Epithelial cell of proximal tubule (primary cell): ENCODE measurements at places on chromosomes 6 and 20. TPM values are rescaled to one million over a fixed set of nuclear protein-coding genes. Genes with fewer than 3 reads are reported as not detected.
A peak's percentile ranks its signal among the peaks of the same experiment; 100 is the strongest.

DNA sequence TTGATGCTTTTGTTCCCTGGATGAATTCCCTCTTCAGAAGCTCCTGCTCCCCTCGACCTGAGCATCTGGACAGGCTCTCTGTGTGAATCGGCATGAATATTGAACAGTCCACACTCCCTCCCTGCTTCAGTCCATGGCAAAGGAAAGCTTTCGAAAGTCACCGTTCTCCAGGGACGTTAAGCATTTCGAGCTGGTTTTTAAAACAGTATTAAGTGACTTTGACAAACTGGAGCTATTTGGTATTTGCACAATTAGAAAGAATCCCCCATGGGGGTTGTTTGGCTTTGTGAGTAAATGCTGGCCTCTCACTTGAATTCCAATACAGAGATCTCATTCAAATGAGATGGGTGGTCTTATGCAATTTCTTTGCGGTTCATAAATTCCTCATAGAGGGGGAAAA is 85.3 kb upstream of the TIAM2 start:
- DNase-seq: no peak

DNA sequence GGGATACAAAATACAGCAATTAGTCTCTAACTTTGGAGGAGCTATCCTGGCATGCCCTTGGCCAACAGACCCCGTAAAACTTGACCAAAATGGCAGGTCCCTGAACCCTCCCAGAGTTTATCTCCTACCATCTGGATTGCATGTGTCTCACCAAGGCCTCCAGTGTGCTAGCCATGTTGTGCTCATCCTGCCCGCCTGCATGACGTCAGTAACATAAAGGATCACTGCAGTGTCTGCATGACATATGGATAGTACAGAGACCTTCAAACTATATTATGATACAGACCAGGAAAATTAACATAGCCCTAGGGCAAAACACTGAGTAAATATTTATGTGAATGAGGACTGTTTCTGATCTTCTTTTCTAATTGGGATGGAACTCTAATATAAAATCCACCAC is 25.3 kb downstream of the CPXM1 start:
- no peak for DNase-seq

DNA sequence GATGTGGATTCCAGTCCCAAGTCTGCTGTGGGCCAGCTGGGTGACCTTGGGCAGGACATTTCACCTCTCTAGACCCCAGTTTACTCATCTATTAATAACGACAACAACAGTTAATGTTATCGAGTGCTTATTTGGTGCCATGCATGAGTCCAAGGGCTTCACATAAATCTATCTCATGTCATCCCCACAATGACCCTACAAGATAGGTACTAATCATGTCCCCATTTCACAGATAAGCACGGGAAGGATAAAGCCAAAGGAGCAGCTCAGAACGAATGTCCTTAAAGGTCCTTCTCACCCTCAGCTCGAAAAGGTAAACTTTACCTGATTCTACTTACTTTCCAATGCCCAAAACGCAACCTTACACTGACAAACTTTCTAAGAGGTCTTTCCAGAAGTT is 35.7 kb downstream of the TRAM2 start:
- no peak for DNase-seq

GRCh38 chr6:108589244-108589791 is 28.6 kb downstream of the FOXO3 start:
- DNase-seq: peak; percentile 72

- no peak for DNase-seq
Observed at GRCh38 chr6:31172973-31173384, 2.5 kb upstream of the POU5F1 start.

- peak; percentile 43 for DNase-seq
Observed at GRCh38 chr20:58555078-58555765, 40.0 kb upstream of the APCDD1L start.

DNA sequence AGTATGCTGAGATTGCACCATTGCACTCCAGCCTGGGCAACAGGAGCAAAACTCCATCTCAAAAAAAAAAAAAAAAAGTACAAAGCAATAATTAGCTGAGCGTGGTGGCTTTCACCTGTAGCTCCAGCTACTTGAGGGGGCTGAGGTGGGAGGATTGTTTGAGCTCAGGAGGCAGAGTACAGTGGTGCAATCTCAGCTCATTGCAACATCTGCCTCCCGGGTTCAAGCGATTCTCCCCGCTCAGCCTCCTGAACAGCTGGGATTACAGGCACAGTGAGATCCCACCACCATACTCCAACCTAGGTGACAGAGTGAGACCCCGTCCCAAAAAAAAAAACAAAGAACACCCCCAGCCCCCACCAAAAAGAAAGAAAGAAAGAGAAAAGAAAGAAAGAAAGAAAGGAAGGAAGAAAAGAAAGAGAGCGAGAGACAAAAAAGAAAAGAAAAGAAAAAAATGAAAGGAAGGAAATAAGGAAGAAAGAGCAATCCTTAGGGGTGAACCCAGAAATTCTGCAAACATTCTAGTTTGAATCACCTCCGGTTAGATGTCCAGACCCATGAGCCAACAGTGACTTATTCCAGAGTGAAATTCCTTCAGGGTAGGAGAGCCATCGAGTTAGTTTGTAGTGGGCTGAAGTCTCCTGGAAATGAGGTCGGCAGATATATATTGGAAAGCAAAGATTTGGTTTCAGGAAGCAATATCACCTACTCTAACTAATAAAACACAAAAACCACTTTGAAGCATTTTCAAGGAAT is 3.2 kb upstream of the RIPOR3 start:
- no peak for DNase-seq

DNA sequence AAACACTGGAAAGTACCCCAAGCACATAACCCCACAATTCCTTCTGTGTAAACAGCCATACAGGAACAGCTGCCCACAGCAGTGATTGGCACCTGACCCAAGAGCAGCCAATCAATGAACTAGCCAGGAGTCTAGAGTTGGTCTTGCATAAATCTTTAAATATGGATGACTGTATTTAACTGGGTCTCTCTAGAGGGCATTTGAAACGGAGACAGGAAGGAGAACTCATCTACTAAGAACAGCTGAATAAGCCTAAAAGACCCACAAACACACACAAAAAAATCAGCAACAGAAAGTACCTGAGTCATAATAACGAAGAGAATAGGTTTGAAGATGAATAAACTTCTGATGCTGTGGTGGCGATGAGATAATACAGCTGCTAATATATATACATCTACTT is 49.0 kb upstream of the ASF1A start:
- no peak for DNase-seq

DNA sequence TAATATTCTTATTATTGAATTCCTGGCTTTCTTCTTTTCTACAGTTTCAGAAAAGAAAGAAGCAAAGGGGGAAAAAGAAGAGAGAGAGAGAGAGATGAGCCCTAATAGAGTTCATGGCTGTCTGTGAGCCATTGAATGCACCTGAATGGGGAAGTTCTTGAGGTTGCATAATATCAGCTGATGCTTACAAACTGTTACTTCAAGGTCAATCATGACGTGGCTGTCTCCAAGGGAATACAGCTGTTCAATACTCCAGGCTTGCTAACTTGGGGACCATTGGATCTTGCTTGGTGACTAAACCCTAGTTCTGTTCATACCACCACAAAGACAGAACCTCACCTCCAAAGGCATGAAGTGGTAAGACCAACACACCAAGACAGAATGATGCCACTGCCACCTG is 180.4 kb downstream of the ADGRG6 start:
- no peak for DNase-seq

- peak; percentile 16 for DNase-seq
Observed at GRCh38 chr6:132161283-132161682, 210.1 kb upstream of the CCN2 start.

DNA sequence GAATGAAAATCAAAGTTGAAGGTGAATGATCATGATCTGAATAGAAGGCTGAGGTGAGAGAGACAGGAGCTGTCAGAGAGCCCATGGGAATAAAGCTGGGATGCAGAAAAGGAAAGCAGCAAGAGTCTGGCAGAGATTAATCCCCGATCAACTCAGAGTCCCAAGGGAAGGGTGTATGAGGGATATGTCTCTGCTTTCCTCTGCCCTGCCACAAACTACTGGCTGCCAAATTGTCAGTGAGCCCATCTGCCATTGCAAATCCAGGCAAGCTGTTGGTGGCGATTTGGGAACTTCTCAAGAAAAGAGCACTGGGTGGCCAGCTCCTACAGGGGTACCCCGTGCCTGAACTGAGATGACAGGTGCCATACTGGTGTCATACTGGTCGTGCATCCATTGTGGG is 705.5 kb upstream of the MAN1A1 start:
- no peak for DNase-seq

- DNase-seq: no peak
Observed at GRCh38 chr6:158002249-158002950, 20.7 kb downstream of the SYNJ2 start.

- DNase-seq: no peak
Observed at GRCh38 chr6:133969285-133969920, 16.4 kb downstream of the TBPL1 start.

DNA sequence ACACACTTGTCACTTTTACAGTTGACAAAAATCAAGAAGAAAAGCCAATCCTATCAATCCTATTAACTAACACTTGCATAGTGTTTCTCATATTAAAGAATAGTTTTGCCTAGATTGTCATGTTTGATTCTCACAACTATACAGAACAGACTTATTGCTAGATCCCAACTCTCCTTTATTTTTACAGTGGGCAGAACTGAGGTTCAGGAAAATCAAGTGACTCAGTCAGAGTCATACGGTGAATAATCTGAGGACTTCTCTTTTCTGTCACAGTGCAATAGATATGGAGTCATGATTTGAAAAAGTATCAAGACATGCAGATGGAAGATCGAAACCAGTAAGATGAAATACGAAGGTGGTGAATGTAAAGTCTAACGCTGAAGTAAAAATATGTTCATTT is 195.1 kb upstream of the CITED2 start:
- DNase-seq: no peak

DNA sequence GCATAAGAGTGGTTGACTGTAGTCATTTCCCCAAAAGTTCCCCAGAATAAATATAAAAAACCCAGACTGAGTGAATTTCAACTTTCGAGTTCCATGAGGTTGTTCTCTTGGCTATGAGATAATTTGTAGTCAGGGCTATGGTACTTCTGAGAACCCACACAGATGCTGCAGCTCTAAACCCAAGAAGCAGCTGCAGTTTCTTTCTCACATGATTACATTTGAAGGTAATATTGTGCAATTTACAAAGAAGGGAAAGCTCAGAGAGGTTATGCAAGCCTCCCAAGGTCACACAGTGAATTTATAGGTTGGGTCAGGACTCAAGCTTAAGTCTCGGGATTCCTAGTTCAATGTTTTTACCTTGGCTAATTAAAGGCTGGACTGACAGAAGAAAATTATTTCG is 29.7 kb upstream of the CD93 start:
- DNase-seq: no peak

- DNase-seq: peak; percentile 99
Observed at GRCh38 chr6:53615633-53616449, 49.7 kb downstream of the KLHL31 start.

Gene TREML4
- not detected in 2 replicates for total RNA-seq

Gene DOK5
- 1.9 and 4.4 TPM in 2 replicates for total RNA-seq

Gene NT5E
- total RNA-seq: 145 and 216 TPM in 2 replicates

Gene SAMD10
- total RNA-seq: 9.5 and 10.8 TPM in 2 replicates

Gene ZC2HC1B
- not detected in 2 replicates for total RNA-seq

Gene TINAG
- 14.1 and 17.9 TPM in 2 replicates for total RNA-seq

Gene NOX3
- 0.07 TPM in 1 of 2 replicates, not detected in the other for total RNA-seq

Gene RPS21
- total RNA-seq: 2,187 and 2,322 TPM in 2 replicates

Gene ULBP3
- 8.2 and 16.6 TPM in 2 replicates for total RNA-seq

Gene TPD52L1
- total RNA-seq: 54.3 and 67.3 TPM in 2 replicates

Gene SLC35D3
- total RNA-seq: not detected in 2 replicates
